ENCODE measurements at places on chromosomes 12 and 14.

GRCh38 chr12:91111366-91112325 lies at the start of gene LUM:
TSS of gene LUM (minus strand) at chr12:91111494. CDS start at chr12:91108979, 2,515 bp downstream.
- no peak for DNase-seq

GRCh38 chr14:32620724-32621123 lies 291.6 kb downstream of the AKAP6 start:
- no peak for DNase-seq

GRCh38 chr12:122860040-122860853 lies 25.0 kb downstream of the HIP1R start:
- peak; percentile 91 for DNase-seq

DNA sequence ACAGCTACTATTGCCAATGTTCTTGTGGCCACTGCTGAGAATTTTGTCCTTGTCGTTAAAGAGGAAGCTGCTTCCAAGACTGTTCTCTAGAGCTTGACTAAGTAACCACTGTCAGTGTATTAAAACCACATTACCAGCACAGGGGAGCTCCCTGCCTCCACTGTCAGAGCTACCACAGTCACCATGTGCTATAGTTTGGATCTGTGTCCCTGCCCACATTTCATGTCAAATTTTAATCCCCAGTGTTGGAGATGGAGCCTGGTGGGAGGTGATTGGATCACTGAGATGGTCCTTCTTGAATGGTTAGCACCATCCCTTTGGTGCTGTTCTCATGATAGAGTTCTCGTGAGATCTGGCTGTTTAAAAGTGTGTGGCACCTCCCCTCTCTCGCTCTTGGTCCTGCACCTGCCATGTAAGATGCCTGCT lies 23.2 kb upstream of the RAP1B start:
- no peak for DNase-seq

- no peak for DNase-seq
These were observed 15.4 kb upstream of the NXPH4 start for GRCh38 chr12:57201219-57201618.

- no peak for DNase-seq
These were observed 185.4 kb downstream of the NOVA1 start for GRCh38 chr14:26412421-26412820.

- DNase-seq, result no peak
These were observed 300.1 kb downstream of the VRK1 start for GRCh38 chr14:97097296-97097695.

DNA sequence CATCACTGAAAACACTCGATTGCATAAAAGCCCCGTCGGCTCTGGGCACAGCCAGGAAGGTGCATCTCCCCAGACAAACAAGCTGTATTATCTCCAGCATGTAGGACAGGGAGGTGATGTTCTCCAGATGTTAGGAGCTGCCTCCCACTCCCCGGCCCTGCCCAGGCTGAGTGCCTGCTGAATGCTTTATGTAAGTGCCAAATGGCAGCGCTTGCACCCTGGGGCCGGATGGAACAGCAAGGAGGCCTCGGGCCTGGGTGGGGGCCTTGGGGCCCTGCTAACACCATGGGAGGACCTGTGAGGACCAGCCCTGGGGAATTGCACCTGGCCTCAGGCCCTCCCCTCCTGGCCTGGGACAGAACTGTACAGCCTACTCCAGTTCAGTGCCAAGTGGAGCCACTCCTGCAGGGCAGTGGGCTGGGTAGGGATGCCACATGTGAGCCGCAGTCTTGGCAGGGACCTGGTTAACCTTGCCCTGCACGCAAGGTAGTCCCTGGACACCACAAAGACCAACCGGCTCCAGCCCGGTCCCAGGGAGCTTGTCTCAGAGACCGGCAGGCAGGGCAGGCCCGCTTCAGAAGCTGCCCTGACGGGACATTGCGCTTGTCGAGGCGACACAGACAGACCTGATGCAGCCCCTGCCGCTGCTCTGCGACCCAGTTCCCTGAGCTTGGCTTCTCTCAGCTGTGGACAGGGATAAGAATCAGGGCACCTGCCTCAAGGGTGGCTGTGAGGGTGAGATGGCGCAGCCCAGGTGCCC lies 35.3 kb upstream of the PPP1R13B start:
- DNase-seq, result no peak

- DNase-seq, result no peak
These were observed 55.0 kb upstream of the ESRRB start for GRCh38 chr14:76320975-76321374.

DNA sequence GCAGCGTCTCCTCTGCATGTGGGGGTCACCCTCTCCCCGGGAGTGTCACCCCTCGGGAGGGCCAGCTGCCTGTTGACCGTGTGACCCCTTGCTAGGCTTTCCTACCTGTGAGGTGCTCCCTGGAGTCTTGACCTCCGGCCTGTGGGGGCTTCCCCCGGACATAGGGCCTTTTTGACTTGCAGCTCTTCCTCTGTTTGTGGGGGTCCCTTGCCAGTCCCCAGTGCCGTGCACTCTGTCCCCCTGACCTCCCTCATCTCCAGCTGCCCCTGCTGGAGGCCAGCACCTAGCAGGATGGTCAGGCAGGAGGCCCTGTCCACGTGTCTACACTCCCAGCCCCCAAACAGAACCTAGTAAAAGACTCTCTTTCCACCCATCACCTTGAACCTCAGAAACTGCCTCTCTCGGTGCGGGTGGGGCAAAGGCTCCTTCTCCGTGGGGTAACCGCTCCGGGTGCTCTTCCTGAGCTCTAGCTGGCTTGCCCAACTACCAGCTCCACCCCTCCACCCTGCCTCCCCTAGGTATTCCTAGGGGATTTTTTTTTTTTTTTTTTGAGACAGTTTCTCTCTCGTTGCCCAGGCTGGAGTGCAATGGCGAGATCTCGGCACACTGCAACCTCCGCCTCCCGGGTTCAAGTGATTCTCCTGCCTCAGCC lies 810 bp downstream of the AACS start:
- DNase-seq, result no peak

GRCh38 chr12:68613209-68613904 lies 2.7 kb downstream of the RAP1B start:
- no peak for DNase-seq

DNA sequence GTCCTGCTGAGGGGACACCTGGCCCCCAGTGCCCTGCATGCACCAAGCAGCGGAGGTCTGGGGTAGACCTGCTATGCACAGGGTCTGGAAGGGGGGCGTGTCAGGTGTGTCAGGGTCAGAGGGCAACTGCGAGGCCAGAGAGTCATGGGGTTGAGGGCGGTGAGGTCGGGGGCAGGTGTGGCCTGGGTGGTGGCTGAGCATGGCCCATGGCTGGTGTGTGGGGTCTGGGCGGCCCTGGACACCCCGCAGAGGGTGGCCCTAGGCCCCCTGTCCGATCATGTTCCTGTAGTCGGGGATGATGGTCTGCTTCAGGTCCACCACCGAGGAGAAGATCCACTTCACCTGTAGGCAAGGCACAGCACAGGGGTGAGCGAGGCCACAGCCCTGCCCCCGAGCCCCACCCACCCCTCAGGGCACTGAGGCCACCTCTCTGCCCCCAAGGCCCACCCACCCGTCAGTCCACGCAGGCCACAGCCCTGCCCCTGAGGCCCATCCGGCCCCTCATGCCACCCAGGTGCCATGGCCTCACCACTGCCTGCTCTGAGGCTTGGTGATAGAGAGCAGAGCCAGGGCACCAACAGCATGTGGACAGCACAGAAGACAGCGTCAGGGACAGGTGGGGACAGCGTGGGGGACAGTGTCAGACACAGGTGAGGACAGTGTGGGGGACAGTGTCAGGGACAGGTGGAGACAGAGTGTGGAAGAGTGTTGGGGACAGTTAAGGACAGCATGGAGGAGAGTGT lies 211.3 kb downstream of the TMEM121 start:
- no peak for DNase-seq

- DNase-seq, result no peak
These were observed 133.5 kb downstream of the KTN1 start for GRCh38 chr14:55713486-55713885.

DNA sequence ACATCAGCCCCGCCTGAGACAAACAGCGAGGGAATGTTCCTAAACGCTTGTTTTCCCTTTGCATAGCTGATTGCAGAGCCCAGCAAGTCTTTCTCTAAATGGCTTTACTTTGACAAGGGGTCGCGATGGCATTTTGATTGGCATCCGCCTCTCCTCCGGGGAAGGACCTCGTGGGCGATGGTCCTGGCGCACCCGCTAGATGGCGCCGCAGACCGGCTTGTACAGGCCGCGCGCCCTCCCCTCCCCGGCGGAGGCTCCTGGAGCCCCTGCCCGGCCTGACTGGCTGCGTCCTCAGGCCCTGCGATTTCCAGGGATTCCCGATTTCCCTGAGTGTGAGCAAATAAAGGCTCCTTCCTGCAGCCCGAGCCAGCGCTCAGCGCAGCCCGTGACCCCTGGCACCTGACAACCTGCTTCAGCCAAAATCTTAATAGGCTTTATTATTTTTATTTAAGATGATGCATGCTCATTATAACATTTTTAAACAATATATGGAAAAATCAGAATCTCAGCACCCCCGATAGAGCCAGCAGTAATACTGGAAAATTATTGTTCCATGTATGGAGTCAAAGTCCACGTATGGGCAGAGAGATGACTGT lies 468.3 kb downstream of the AACS start:
- DNase-seq, result peak; percentile 81

DNA sequence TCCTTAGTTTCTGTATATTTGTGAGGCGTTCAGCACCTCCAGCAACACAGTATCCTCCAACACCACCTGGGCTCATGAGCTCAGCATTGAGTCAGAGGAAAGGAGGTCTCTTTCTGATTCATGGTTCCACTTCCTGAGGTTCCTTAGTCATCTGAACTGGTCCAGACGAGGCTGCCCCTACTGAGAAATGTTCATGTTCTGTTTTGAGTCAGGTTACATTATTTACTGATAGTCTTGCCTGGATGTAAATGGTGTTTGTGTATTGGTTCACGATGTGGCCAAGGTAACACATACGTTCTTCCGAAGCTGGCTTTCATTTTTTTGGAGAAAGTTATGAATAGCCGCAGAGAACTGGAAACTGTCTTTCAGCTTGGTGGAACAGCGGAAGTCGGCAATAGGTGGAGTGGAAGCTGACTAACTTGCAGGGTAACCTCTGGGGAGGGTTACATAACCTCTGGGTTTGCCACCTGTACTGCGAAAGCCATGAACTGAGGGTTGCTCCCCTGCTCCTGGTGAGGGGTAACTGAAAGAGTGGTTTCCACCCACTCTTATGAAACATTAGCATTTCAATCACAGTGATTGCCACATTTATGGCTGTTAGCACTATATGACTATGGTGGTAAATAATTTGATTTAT lies 42.2 kb upstream of the MANSC4 start:
- no peak for DNase-seq

- no peak for DNase-seq
These were observed 11.2 kb downstream of the BCL2L14 start for GRCh38 chr12:12081836-12082497.

- no peak for DNase-seq
These were observed 49.6 kb downstream of the STON2 start for GRCh38 chr14:81350344-81351130.

DNA sequence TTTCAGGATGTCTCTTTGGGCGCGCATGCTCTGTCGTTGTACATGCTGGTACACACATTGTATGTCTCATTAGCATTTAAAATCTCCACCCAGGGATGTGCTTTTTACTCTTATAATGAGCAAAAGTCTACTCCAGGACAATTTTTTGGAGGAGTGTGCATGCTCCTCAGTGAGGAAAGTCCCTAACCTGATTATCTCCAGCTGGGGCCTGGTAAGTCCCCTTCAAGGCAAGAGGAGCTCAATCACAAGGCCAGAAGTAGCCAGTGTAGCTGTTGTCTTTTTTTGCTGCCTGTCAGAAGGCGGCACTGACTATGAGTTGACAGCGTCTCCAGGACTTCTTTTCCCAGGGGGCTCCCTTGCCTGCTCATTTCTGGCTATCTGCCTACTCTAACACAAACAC lies 218.3 kb upstream of the CNTN1 start:
- DNase-seq, result no peak

DNA sequence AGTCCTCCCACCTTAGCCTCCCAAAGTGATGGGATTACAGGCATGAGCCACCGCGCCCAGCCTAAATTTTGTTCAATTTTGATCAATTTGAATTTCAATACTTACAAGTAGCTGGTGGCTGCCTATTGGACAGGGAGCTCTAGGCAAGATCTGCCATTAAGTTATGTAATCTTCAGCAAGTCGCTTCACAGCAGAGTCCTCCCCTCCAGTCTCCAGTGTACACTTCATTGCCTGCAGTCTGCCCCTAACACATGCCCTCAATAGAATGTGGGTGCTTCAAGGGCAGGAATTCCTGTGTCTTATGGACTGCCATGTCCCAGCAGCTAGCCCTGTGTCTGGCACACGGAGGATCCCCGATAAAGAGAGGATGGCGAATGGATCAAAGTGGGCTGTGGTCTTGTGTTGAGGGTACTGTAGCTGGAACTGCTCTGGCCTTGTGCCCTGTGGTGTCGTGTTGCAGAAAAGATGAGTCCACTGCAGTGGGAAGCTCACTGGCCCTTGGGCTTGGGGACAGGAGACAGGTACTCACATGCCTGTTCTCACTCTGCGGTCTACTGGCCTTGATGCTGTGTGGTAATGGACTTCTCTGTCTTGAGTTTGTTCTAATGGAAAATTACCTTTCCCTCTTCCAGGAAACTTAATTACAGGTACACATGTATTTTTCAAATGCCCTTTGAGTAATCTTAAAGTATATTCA lies 67.6 kb downstream of the TECPR2 start:
- DNase-seq, result no peak

GRCh38 chr14:96681829-96682228 lies 115.4 kb upstream of the VRK1 start:
- DNase-seq, result no peak

GRCh38 chr14:72646861-72647528 lies 246.9 kb downstream of the DPF3 start:
- DNase-seq, result no peak

DNA sequence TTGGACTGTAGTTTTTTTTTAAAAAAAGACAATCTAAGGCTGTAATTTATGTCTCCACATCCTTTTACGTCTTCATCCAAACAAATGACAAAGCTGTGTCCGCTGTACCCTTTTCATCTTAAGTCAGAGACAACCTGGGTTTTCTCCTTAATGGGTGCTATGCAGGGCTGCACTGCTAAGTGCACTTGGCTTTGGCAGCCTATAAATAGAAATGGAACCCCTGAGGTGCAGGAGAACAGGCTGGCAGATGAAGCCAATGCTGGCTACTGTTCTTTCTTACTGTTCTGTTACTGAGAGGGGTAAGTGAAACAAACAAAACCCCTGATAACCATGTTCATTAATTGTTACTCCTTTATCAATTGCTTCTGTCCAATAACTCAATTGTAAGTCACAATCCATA lies 47.1 kb upstream of the KICS2 start:
- no peak for DNase-seq

DNA sequence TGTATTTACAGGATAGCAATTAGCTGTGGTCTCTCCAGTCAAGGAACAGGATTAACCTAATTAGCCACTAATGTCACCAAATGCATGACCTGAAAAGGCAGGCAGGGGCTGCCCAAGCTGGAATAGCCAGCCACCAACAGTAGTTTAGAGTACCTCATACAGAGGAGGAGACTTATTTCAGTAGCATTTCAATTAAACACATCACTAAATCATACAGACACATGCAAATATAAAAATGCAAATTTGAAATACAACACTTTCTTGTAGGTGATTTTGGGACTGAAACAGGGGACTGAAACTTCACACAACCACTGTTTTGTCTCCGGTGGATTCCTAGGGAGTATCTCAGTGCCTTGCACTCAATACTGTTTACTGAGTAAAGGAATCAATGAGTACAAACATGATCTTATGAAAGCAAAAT lies 636 bp upstream of the IFNG-AS1 start:
- no peak for DNase-seq

Measured in neural crest cell (in vitro differentiated cells).